Kasumi-1 (cell line): ENCODE measurements at places on chromosomes 7 and 10.
A peak's percentile ranks its signal among the peaks of the same experiment; 100 is the strongest.

- DNase-seq: no peak
Observed at GRCh38 chr7:68235937-68236336, 1239.3 kb downstream of the TYW1 start.

DNA sequence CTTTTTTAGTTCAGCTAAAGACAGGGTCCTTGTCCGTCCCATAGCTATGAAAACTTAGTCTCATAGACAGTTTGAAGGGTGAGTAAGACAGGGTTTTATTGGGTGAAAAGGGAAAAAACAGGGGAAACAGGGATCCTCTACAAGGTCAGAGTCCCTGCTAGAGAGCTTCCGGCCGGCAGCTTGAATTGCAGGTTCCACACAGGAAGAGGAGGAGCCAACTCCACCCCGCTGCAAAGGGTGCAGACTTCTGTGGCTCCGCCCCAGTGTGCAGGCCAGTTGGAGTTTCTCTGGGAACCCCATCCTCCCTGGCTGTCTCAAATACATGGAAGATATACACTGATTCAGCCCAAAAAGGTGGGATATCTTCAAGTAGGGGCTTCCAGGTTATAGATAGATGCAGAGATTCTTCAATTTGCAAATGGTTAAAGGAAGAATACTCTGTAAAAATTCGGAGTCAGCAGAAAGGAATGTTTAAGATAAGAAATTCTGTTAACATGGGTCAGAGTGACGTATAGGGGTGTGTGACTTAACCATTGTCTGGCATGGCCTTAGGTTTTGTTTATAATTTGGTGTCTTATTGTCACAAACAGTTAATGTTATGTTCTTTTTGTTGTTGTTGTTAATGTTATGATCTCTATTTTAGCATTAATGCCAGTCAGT lies 34.6 kb upstream of the HECW1 start:
- DNase-seq: no peak

DNA sequence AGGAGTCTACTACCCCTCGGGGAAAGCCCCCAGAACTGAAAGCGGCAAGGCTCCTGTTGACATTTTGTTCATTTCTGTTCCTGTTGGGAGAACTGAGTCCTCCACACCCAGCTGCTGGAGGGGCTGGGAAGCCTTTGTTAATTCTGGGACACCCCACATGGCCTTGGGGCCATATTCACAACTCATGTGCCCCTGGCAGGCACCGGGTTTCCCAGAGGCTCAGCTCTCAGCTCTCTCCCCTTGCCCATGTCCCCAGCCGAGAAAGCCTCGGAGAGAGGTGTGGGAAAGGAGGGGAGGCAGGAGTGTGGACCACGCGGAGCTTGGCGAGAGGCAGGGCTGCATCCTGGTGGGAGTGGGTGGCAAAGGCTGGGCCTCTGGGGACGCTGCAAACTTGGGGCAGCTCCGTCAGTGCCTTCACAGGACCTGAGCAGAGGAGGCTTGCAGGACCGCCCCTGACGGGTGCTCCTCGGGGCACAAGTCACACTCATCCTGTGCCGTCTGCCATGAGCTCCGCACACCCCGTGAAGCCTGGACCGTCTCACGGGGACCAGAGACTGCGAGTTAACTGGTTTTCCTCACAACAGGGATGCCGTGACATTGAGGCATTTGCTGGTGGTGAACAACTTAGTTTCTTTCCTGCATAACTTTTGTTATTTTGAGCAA lies 140.9 kb downstream of the DNAJB6 start:
- no peak for DNase-seq

DNA sequence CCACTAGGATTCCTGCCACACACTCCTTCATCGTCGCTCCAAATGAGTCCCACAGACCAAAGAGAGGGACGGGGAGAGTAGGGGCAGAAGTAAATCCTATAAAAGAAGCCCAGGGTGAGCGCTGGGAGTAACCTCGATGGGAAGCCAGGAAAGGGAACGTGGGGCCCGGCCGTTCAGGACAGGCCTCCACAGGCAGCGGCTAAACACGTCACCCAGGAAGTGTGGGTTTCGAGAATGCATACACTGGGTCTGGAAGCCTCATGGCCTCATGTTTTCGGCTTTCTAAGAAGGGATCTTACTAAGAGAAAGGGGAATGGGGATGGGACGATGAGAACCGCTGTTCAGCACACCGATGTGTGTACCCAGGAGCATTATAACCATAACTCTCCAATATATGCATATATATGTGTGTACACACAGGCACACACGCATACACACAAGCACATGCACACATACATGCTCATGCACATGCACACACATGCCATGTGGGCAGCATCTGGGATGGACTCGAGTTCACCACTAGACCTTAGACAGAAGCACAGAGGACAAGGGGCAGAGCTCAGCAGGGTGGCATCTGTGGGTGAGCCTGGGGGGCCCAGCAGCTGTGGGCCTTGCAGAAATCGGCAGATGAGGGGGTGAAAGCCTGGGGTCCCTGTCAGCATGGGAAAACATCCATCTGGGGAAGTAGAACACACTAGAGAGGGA lies 14.8 kb upstream of the CNPY1 start:
- no peak for DNase-seq

DNA sequence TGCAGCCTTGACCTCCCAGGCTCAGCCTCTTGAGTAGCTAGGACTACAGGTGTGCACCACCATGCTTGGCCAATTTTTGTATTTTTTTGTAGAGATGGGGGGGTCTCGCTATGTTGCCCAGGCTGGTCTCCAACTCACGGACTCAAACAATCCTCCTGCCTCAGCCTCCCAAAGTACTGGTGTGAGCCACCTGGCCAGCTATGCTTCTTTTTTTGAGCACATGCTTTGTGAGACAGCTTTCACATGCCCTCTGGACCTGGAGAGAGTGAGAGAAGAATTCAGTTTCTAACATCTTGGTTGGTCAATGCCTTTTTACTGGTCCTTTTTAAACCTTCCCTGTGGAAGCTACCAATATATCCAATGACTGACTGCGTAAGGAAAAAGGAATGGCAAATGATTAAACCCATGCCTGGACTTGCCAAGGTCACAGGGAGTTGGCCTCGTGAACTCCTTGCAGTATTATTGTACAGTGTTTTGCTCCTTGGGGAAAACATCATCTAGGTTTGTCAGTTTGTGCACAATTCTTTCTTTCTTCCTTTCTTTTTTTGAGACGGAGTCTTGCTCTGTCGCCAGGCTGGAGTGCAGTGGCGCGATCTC lies 6.2 kb upstream of the FOXK1 start:
- DNase-seq: no peak

GRCh38 chr7:140623980-140624379 lies 16.6 kb downstream of the DENND2A start:
- no peak for DNase-seq

DNA sequence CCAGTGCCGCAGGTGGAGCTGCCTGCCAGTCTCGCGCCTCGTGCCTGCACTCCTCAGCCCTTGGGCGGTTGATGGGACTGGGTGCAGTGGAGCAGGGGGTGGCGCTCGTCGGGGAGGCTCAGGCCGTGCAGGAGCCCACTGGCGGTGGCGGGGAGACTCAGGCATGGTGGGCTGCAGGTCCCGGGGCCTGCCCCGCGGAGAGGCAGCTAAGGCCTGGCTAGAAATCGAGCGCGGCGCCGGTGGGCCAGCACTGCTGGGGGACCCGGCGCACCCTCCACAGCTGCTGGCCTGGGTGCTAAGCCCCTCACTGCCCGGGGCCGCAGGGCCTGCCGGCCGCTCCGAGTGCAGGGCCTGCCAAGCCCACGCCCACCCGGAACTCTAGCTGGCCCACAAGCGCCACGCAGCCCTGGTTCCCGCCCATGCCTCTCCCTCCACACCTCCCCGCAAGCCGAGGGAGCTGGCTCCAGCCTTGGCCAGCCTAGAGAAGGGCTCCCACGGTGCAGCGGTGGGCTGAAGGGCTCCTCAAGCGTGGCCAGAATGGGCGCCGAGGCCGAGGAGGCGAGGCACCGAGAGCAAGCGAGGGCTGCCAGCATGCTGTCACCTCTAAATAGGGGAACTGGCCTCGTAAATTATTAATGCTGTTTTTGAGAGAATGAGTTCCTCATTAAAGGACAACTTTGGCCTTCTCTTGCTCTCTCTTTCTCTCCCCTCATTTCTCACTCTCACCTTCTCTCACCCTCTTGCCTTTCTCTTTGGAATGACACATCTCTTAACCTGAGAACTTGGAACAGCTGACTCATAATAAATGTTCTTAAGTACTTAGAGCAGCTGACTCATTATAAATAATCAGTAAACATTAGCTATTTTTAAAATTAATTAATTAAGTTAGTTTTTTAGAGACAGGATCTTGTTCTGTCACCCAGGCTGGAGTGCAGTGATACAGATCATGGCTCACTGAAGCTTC lies 4.9 kb downstream of the ACADSB start:
- no peak for DNase-seq

- no peak for DNase-seq
Observed at GRCh38 chr10:44102726-44103255, 282.1 kb downstream of the CXCL12 start.

- DNase-seq: no peak
Observed at GRCh38 chr10:9957351-9957750, 1060.3 kb upstream of the CELF2 start.

GRCh38 chr10:86648704-86649427 lies 5.5 kb upstream of the OPN4 start:
- no peak for DNase-seq

DNA sequence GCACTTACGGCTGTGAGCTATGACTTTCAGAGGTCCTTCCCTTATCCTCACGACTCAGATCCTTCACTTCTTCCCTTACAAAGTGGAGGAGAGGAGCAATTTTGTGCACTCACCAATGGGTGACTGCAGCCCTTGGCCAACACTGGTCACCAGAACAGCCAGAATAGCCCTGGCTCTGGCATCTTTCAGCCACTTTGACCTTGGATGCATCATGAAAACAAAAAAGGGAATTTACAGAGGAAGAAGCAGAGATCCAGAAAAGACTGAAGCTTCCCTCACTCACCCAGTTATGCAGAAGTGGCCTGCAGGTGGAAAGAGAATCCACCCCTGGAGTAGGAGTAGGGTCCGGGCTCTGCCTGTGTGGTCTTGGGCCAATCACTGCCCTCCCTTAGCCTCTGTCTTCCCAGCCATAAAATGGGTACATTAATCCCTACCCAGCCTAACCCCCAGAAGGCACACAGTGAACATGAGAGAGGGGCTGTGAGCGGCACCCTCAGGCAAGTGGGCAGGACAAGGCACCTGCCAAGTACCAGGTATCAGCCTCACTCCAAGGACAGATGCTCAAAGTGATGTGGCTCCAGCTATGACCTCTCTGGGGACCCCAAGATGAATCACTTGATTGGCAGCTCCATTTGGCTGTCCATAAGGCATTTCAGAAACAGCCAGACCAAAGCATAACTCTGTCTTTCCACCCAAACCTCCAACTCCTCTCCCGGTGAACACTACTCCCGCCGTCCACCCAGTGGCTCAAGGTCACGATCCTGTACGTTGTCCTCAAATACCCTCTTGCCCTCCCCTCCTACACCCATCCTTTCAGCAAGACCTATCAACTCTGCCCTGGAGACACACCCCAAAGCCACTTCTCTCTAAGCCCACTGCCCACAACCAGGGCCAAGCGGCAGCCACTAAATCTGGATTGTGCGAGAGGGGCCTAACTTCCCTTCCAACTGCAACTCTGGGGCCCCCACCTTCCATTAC lies 129.8 kb upstream of the ZMIZ1 start:
- DNase-seq: no peak

- DNase-seq: peak; percentile 90
Observed at GRCh38 chr7:150420987-150421674, 29.3 kb upstream of the GIMAP8 start.

DNA sequence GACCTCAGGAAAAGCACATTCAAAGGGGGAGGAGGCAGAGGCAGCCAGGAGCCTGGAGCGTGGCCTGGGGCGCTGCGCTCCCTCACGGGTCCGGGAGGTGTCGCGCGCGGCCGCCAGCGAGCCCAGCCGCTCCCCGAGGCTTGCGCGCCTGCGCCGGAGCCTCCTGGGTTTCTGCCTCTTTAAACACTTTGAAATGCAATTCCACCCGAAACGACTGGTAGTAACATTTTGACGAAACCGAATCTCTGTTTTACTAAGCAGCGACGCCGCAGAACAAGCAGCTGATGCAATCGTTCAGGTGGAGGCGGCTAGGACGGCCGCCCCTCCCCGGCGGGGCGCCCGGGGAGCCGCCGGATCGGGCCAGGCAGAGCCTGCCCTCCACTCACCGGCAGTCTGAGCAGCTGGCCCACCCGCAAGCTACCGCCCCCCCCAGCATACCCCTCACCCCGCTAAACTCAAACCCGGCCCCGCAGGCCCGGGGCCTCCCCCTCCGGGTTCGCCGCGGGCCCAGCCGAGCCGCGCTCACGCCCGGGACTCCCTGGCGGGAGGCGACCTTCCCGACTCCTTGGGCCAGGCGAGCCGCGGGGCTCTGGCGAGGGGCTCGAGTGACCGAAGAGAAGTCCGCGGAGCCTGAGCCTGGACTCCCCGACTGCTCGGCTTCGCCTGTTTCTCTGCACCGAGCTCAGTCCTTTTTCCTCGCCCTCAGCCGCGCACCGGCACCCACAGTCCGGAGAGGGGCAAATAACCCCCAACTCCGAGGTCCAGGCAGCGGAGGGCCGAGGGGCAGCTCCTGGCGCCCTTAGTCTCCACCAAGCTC lies 3.2 kb downstream of the MKX start:
- peak; percentile 70 for DNase-seq

GRCh38 chr7:129295015-129295423 lies 70.2 kb downstream of the AHCYL2 start:
- no peak for DNase-seq

DNA sequence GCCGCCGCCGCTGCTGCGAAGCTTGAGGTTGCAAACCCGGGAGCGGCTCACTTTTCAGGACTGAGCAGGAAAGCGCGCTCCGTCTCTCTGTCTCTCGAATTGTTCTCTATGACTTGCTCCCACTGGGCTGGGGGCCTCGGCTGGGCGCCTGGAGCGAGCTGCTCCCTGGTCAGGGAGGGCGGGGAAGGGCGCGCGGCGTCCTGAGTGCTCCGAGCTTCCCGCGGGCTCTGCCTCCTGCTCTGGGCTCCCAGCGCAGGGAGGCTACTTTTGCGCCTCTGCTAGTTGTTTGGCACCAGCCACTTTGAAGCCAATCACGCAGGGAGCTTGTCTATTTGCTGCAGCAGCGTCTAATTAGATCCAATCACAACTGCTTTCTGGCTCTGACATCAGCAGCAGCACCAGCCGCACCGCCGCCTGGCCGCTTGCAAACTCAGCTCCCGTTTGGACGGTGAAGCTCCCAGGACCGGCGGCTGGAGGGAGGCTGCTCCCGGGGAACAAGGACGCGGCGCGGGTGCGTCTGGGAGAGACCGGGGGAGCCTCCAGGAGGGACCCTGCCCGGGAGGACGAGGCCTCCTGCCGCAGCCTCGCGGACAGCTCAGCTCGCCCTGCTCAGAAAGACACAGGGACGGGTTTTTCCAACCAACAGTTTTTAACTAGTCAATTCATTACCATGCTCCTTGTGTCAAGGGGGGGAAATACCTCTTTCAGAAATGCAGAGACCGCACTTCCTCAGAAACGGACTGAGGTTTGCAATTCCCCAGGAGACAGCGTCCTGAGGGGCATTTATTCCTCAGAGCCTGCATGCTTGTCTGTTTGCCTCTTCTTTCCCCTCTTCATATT lies at the start of gene ADARB2:
ADARB2 (minus strand) TSS at position 304 of the 840 bp plus-strand sequence.
- no peak for DNase-seq
